ENCODE measurements at places on chromosomes 12 and 14.

GRCh38 chr14:26191123-26191522 lies 406.7 kb downstream of the NOVA1 start:
- no peak for DNase-seq

DNA sequence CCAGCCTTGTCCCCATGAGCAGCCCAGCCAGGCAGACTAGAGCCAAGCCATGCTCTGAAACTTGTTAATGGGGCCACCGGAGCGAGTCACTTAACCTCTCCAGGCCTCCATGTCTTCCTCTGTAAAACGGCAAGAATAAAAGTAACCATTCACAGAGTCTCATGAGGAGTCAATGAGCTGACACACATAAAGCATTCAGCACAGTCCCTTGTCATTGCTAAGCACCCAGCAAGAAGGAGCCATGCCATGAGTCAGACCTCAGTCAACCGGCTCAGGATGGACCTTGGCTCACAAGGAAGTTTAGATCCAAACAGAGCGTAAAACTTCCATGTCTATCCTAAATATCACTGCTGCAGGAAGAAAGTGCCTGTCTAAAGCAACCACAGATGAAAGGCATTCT lies 10.6 kb downstream of the FICD start:
- DNase-seq = no peak

DNA sequence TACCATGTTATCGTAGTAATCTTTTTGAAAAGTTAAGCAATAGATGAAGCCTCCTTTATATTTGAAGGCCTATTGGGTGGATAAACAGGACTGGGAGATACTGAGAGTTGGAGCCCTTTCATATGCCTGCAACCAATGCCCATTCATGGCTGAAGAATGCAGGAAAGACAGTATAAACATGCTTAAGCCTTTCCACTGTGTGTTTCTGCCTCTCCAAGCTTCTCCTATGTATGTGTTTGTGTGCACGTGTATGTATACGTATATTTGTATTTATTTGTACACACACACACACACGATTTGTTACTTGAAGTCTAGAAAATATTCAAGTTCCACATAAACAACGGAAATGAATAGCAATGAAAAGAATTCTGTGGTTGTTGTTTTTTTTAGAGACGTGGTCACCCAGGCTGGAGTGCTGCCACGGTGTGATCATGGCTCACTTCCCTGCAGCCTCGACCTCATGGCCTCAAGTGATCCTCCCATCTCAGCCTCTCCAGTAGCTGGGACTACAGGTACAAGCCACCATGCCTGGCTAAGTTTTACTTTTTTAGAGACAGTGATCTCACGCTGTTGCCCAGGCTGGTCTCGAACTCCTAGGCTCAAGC lies 1453.5 kb downstream of the AACS start:
- no peak for DNase-seq

DNA sequence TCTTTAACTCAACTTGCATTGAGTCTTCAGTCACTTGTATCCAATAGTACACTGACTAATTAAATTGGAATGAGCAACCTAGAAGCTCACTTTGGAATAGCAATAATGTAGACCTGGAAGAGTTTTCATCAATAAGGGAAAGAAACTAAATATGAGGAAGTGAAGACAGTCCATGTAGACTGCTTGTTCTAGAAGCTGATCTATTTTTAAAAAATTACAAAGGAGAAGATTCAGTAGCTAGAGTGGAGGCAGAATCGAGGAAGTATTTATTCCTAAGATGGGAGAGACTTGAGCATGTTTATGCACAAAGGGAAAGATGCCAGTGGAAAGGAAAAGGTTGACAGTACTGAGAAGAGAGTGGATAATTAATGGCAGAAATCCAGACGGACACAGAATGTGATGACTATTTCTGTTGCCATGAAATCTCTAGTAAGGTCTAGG lies 156.3 kb upstream of the PDE3A start:
- no peak for DNase-seq

- no peak for DNase-seq
Observed at GRCh38 chr12:131389054-131390013, 321.6 kb upstream of the SFSWAP start.

- no peak for DNase-seq
Observed at GRCh38 chr12:104220931-104221330, 5.4 kb downstream of the TXNRD1 start.

DNA sequence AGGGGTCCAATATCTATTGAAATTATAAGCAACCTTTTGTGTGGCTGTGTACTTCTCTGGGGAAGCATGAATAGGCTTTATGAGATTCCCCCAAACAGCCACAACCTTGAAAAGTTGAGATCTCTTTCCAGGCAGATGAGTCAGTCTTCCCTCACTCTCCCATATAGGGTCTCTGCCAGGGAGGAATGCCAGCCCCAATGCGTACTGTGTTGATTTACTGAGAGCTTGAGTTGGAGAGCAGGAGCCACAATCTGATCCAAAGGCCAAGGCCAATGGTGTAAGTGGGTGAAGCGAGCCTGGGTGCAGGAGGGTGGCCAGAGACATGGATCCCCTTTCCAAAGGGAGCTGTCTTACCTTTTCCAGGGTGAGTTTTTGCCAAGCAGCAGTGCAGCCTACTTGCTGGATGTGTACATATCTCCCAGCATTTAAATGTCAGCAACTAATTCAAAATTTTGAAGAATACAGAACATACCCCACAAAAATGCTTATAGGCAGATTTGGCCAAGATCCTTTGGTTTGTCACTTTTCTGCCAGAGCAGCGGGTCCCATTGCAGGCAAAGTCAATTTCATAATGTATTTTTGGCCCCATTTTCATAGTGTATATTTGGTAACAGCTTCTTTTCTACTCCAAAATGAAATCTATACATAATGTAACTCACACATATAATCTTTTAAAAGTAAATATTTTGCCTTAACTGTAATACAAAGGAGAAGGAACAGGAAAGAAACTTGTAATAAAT lies 88.2 kb downstream of the TBC1D30 start:
- no peak for DNase-seq

- no peak for DNase-seq
Observed at GRCh38 chr12:128075332-128075731, 191.6 kb upstream of the TMEM132C start.

DNA sequence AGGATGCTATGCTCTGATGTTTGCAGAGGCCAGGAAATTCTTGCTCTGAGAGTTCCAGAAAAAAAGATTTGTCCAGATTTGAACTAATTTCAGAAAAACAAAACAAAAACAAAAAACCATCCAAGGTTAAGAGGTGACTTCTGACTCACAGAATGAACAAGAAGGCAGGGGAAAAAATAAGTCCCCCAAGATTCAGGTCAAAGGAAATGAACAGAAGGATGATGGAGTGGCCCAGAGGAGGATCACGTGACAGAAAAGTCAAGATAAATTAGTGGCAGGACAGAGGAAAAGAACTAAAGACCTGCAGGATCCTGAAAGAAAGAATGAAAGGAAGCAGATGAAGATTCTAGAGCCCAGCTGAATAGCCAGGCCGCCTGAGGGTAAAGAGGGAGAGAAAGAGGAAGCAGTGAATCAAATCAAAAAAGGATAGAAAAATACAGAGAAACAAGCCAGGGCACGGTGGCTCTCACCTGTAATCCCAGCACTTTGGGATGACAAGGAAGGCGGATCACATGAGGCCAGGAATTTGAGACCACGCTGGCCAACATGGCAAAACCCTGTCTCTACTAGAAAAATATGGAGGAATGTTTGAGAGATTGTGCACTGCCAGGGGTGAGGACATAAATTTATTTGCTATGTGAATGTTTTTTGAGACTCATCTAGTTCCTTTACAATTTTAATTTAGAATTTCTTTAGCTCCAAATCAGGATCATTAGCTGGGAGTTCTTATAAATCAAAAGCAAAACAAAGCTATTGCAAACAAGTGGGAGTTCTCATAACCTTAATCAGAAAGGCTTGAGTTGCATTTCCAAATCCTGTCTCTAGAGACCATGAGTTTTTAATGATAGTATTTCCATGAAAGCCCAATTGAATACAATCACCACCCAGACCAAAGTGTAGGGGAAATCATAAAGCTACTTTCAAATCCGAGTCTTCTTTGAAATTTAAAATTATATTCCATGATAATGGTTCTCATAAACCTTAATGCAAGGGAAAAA lies 217.1 kb upstream of the PLEKHG7 start:
- DNase-seq = no peak
